Stimulated activated CD8-positive, alpha-beta memory T cell treated with anti-CD3 and anti-CD28 coated beads, Interleukin-7, amount 100 ng/mL, for 1 hour (primary cell): ENCODE measurements at places on chromosomes 2 and 18.

- peak; percentile 36 for DNase-seq
Observed at GRCh38 chr2:241309684-241310117, 5.8 kb downstream of the HDLBP start.

DNA sequence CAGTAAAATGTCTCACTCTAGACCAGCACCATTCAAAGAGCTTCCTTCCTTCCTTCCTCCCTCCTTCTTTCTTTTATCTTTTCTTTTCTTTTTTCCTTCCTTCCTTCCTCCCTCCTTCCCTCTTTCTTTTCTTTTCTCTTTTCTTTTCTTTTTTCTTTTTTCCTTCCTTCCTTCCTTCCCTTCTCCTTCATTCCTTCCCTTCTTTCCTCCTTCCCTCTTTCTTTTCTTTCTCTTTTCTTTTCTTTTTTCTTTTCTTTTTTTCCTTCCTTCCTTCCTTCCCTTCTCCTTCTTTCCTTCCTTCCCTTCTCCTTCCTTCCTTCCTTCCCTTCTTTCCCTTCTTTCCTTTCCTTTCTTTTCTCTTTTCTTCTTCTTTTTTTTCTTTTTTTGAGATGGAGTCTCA is 985.1 kb downstream of the DSC3 start:
- no peak for DNase-seq

DNA sequence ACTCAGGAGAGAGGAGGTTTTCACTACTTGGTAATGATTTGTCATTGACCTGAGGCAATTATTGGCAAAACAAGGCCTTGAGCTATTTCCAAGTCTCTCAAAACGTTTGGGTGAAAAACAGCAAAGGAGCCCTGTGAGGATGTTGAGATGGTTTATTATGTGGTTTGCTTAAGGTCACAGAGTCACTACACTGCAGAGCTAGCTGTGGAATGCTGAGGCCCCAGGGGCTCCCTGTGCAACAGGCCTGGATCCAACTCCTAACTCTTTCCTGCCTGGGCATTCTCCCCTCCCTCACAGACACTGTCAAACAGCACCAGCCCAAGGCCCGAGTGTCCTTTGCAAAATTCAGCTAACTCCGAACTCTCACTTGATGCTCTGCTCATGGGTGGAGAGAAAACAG is 754.6 kb upstream of the SOX11 start:
- no peak for DNase-seq

DNA sequence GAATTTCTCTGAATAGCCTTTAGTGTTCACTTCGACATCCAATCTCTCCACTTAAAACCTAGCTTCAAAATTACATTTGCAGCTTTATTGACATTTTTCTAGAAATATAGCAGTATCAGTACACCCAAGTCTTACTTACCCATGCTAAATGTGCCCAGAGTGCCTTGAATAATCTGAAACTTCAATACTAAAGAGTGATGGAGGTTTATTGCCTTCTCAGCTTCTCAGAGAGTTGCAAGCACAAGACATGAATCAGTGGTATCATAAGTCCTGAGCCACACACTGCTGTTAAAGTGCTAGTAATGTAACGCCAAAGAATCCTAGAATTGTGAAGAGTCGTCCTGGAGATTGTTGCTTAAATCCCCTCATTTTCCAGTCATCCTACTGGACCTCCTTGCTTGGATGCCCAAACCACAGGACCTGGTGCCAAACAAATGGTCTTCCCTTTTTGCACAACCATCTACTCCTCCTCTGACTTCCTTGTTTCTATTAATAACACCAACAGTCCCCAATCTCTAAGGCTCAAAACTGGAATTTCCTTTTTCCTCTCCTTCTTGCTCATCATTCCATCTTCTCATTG is 83.2 kb upstream of the SPATS2L start:
- DNase-seq = no peak

DNA sequence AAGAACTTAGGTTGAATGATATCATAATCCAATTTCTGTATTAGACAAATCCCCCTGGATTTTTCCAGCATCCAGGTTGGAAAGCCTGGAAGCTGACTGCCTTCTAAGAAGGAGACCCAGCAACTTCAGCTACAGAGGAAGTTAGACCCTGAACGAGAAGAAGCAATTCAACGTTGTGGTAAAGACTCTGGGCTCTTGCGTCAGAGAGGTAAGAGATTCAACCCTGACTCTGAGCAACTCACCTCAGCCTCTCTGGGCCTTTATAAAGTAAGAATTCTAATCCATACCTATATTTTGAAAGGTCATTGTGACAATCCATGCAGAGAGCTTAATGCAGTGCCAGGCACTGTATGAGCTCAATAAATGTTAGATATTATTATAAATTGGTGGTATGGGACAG is 9.7 kb downstream of the E2F6 start:
- no peak for DNase-seq

DNA sequence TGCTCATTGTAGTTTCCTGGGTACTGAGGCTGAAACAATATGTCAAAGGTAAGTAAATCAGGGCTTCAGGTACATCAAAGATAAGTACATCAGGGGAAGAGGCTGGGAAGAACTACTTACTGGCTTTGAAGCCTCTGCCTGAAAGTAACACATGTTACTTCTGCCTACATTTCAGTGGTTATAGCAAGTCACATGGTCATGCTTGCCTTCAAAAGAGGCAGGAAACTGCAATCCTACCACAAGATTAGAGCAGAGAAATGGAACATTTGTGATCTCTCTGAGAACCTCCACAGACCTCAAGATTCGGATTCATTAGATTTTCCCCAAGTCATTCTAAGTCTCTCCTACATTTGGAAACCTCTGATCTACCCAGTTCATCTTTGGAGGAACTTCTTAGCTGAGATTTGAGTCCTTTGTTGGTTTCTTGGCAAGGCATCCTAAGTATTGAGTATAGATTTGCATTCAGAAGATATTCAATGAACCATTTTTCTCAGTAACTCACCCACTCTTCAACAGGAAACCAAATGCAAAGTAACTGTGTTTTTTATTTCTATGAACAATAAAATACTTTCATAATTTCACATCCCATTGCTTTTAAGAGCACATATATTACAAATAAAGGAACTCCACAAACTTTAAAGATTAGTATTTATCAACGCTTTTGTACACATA is 48.5 kb upstream of the CCDC195 start:
- DNase-seq = no peak
